Transverse colon (tissue), 4 donors: ENCODE measurements at places on chromosomes 5 and 9. TPM values are rescaled to one million over a fixed set of nuclear protein-coding genes. Genes with fewer than 3 reads are reported as not detected.

DNA sequence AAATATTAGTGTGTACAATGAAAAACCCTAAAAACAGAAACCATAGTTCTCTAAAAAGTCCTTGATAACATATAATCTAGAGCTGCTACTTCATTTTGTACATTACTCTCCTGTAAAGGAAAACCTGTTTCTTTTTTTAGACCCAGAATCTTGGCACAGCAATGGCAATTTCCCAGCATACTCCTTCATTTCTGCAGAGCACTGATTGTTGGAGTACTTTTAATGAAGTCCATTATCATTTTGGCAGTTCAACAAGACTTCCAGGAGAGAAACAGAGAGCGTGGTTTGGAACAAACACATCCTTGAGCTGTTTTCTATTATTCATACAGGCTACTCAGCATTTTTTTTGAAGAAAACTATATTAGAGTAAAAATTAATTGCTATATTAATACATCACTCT, 22.7 kb upstream of the MROH2B start:
- DNase-seq = no peak

GRCh38 chr5:152688561-152689249, 283.6 kb upstream of the NMUR2 start:
- DNase-seq = no peak

DNA sequence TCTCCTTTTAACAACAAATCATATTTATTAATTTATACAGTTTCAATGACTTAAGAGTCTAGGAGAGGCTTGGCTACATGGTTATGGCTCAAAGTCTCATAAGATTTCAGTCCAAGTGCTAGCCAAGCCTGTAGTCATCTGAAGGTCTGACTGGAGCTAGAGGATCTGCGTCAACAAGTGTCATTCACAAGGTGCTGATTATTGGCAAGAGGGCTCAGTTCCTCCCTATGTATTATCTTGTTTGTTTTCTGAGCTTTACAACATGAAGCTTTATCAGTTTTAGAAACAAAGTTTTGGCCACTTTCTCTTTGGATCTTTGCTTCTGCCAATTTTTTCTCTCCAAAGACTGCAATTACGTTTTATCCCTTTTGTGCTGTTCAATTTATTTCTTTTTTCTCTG, 94.7 kb downstream of the RICTOR start:
- no peak for DNase-seq

Gene PCDHB7
- 0.55 TPM for total RNA-seq

GRCh38 chr9:129109952-129110739, 447 bp downstream of the CRAT start:
- DNase-seq = peak; percentile 32

Gene SH3TC2
- total RNA-seq = 1.5 TPM

DNA sequence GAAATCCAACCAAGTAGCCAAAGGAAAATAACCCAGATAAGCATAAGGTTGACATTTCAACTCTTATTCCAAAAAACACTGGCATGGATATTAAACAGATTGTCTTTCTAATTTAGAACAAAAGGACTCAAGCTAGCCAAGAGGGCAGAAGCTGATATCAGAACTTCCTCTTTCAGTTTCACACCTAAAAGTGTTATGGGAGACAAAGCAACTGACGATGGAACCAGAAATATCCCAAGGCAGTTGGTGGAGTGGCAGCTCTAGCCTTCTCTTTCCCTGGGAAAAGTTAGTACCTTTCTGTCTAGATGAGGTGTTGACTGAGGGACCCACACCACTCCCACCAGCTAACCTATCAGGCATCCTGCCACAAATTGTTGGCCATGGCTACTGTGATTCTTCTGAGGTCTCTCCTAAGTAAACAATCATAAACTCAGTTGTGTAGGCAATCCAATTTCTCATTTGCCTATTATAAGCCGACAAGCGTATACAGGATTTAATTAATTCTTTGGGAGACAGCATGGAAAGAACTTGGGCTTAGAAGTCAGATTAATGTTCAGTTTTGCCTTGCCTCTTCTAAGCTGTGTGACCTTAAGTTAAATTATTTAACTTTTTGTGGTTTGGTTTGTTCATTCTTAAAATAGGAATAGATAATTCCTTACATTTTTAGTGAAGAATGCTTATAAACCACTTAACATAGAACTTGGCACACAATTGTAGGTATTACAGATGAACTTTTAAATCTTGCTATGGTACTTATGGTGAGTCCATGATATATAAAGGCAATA, 110.9 kb upstream of the ADAMTSL1 start:
- peak; percentile 10 for DNase-seq

GRCh38 chr5:56490971-56491468, 257.9 kb upstream of the ANKRD55 start:
- DNase-seq = no peak

Gene DCANP1
- total RNA-seq = not detected

GRCh38 chr9:135267191-135267809, 179.8 kb downstream of the OLFM1 start:
- no peak for DNase-seq

- peak; percentile 63 for DNase-seq
These were observed 52.3 kb downstream of the PSD2 start for GRCh38 chr5:139847790-139848507.

Gene MED10
- 9.4 TPM for total RNA-seq

DNA sequence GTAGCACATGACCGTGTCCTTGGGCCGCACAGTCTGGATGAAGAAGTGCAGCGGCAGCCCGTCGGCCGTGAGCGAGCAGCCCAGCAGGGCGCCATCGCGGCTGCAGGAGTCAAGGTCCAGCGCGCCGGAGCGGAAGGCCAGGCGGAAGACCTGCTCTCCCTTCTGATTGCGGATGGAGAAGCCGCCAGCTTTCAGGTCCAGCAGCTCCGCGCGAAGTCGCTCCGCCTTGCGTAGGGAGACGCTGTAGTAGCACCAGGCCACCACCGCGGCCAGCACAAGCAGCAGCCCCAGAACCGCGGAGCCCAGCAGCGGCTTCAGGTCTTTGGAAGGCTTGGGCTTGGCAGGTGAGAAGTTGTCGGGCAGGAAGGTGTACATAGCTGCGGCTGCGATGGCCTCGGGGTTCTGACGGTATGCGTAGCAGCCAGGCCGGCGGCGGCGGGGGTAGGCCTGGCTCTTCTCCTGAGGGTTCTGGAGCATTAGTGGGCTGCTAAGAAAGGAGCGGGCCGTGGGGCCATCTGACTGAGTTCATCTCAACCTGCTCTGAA, 4.2 kb downstream of the MYORG start:
- no peak for DNase-seq

DNA sequence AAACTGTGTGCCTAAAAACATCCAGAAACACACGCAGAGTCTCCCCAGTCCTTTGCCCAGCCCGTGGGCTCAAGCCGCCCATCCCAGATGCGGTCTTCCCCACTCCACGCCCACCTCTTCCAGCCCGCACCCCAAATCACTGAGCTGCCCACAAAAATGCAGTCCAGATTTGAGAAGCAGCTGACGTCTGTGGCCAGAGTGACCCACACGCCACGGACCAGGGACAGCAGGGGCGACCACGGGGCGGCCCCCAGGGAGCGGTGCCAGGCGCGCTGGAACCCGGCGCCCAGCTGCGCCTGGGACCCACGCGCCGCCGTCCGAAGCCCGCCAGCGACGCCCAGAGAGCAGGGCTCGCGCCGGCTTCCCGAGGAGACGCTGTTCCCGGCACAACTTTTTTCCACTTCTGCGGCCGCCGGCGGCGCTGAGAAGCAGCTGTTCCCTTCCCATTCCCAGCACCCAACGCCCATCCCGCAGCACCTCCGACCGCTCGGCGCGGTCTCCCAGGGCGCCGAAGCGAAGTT, 674 bp downstream of the LHFPL2 start:
- DNase-seq = peak; percentile 62

DNA sequence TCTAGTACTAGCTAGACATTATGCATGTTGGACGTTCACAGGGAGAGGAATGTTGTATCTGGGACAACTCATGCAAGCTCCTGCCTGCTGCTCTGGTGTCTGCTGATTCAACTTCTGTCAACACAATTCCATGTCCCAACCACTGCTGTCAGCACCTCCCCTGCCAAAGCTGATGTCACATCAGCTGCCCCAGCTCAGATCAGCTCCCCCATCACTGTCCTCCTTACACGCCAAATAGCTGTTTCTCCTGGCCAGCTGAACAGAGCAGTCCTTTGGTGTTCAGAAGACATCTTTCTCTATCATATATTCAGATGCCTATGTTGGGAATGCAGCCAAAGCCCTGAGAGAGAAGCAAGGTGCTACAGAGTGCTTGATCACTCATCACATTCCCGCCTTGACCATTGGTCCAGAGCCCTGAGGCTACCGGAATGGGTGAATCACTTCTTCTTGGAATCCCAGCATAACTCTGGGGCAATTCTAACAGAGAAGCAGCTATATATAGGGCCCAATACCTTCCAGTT, 223.3 kb downstream of the SEC61B start:
- no peak for DNase-seq

- no peak for DNase-seq
These were observed 36.6 kb upstream of the LECT2 start for GRCh38 chr5:135991429-135991828.

Gene PITX1
- 3.7 TPM for total RNA-seq

Gene SCGB3A2
- not detected for total RNA-seq

Gene IL3
- not detected for total RNA-seq

Gene CD180
- 2.6 TPM for total RNA-seq

Gene MTX3
- total RNA-seq = 7.9 TPM

Gene CCNJL
- 37.6 TPM for total RNA-seq

DNA sequence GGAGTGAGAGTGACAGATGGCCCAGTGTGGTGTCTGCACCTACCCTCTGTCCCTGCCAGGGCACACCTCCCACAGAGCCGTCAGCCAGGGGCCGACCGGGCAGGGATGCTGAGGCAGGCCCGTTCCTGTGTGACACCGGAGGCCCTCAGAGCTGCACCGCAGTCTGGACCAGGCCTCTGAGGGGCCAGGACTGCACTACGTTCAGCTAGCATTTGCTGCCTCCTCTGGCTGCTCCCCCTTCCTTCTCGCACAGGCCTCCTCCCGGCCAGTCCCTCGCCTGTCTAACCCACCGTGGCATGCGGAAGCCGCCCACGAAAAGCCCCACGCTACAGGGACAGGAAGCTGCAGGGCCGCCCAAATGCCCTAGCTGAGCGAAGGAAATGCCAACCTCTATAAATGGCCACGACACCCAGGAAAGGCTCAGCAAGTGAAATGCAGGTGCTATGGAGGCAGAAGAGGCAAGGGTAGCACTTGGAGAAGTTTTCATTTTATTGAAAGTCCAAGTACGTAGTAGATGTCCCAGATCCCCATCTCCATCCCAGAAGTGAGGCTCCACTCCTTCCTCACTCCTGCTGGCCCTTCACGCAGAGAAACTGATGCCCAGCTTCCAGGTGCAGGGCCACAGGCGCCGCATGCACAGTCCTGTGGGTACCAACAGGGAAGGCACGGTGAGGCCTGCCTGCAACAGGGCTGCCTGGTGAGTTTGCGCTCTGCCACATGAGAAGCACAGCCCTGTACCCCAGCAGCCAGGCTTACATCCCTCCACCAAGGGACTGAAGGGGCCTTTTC, 38.7 kb downstream of the MAPK9 start:
- DNase-seq = no peak

Gene MARCOL
- total RNA-seq = not detected

Gene PCDHGA4
- not detected for total RNA-seq

Gene C1QTNF3
- total RNA-seq = 7.5 TPM

Gene SLC45A2
- total RNA-seq = not detected

Gene AFAP1L1
- total RNA-seq = 2.2 TPM

DNA sequence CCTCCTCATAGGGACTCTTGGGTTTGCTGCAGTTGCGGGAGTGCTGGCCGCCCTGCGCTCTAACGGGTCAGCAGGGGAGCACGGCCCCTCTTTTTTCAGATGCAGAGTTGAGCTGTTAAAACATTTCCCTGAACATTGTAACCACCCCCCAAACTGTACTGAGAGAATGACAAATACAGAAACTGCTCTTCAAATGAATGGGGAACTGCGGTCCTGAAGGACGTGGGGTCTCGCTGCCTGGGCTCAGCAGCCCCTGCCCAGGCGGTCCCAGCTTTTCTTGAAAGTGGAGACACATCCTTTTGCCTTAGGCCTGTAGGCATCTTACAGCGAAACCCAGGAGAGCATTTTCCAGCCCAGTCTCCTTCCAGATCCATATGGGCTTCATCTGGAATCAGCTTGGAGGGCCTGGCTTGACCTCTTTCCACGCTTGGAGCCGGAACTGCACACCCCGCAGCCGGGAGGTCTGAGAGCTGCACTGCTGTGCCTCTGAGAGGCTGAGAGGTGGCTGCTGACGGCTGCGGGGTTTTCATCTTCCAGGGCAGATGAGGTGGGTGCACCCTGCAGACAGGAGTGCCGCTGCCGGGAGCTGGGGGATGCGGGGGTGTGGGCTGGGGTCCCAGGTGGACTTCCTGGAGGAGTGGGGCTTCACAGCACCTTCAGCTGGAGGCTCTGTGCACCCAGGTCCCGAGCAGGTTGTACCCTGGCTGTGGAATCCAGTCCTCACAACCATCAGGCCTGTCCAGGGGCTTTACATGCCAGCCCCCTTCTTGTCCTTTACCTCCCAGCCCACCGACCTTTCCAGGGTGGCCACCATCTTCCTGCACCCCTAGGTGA, 1.2 kb upstream of the AGPAT2 start:
- no peak for DNase-seq

DNA sequence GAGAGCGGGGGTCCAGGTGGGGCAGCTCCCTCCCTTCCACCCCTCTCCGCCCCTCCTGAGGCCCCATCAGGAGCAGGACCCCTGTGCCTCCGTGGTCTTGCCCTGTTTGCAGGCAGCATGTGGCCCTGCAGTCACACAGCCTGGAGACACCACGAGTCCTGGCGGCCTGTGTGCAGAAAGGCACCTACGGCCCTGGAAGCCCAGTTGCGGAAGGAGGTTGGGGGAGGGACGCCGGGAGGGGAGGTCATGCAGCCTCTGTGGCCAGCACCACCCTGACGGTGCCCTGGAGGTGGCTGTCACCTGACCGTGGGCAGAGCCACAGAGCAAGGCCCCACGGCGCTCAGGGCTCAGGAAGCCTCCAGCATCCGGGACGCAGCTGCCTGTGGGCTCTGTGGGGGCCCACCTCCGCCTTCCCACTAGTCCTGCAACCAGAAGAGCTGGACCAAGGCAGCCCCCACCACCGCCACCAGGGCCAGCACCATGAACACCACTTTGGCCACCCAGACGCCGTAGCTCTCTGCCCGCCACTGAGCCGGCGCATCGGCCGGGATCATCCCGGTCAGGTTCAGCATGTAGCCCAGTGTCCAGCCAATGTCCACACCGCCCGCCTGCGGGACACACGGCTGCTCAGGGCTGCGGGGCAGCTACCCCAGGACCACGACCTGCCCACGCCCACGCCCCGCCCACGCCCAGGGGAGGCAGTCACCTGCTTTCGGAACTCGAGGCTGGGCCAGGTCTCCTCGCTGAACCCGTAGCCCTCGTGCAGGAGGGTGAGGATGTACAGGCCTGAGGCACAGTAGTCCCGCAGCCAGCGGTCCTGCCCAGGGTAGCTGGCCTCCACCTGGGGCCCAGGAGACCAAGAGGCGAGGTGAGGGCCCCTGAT, 6.4 kb downstream of the ENTPD8 start:
- no peak for DNase-seq

DNA sequence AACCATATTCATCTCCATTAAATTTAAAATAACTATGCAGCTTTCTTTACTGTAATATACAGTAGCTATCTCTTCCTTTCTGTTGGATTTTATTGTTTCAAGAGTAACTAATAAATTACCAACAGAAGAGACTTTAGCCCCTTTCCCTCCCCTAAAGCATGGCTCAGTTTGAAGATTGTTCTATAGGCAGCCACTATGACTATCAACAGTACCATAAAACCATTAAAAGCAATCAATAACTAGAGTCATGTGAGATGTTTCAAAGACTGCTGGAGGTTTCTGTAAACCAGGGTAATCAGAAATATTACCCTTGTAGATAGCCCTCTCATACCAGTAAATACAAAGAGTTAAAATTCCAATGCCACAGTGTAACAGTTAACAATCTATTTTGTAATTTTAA, 73.0 kb downstream of the TMEM161B start:
- no peak for DNase-seq
